ENCODE measurements at places on chromosomes 7 and 10.

DNA sequence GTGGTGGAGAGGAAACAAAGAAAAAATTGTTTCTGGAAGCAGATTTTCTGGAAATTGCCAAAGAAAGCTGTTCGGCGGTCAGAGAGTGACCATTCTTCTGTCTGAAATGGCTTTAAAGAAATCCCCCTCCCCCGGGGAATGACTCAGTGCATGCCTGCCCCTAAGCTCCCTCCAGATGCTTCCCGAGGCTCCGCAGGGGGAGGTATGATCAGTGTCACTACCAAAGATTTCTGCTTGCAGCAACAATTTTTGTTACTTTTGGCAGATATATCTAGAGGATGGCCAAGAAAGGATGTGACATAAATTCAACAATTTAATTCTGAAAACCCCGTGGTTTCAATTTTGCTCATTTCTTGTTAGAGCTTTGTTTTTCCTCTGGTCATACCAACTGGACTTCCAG, 163.9 kb downstream of the JCAD start:
- peak; percentile 99 for DNase-seq

DNA sequence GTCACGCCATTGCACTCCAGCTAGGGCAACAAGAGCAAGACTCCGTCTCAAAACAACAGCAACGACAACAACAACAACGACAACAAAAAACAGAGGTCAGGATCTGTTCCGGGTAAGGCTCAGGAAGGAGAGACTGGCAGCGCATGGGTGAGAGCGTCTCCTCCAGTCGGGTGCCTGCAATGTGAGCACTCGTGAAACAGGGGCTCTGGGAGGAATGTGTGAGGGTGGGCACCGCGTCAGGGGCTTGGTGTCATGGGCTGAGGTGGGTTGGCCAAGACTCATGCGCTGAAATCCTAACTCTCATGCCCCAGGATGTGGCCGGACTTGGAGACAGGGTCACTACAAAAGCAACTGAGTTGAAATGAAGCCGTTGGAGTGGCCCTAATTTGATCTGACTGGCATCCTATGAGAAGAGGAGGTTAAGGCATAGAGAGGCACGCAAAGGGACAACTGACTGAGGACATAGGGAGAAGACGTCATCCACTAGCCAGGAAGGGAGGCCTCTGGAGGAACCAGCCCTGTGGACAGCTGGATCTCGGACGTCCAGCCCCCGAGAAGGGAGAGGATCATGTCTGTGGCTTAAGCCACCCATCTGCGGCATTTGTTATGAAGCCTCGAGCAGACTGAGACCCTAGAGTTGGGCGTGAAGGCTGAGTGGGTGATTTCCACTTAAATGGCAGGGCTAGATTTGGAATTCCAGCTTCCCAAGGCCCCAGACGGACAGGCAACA, 241.5 kb upstream of the PITRM1 start:
- no peak for DNase-seq

DNA sequence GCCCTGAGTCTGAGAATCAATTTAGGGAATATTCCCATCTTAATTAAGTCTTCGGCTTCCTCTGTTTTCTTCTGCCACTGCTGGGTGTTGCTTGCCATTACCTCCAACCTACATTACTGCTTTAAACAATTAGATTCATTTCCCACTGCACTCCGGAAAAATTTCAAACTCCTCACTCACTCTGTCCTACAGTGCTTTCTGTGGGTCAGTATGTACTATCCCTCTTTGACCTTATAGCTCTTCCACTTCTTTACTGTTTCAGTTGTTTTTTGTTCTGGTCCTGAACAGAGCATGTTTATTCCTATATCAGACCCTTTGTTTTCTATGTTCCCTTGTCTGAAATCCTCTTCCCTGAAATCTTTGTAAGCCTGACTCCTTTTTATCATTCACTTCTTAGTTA, 160.6 kb downstream of the MAGI2 start:
- DNase-seq: no peak

GRCh38 chr10:12473491-12473890, 124.1 kb downstream of the CAMK1D start:
- no peak for DNase-seq

- DNase-seq: no peak
These were observed 23.2 kb downstream of the ELN start for GRCh38 chr7:74051193-74051592.

GRCh38 chr7:26583094-26583648, 281.2 kb downstream of the SKAP2 start:
- no peak for DNase-seq

DNA sequence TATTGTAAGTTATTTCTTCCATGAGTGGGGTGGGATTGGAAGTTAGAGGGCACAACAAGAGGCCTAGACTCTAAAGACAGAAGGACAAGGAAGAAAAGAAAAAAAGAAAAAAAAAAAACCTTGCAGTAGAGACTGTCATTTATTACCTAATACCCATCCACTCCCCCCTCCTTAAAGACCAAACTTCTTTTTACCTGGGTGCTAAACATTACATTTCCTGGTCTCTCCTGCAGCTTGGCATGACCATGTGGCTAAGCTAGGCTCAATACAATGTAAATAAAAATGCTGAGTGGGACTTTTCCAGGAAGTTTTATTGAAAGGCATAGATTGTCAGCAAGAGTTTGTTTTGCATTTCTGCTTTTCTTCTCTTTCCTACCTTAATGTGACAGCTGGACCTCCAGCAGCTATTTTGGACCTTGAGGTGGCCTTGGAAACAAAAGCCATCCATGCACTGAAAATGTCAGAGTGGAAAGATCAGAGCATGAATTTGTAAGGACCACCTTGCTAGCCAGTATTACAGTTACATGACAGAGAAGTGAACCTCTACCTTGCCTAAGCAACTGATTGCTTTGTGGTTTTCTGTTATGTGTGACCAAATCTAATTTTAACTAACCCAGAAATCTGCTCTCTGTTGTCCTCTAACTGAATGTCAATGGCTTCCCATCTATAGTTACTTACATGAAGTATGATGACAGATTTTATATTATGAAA, 81.3 kb upstream of the SFMBT2 start:
- DNase-seq: no peak

GRCh38 chr7:123864966-123865365, 20.0 kb downstream of the HYAL4 start:
- DNase-seq: no peak

GRCh38 chr7:37141742-37142141, 306.9 kb downstream of the ELMO1 start:
- DNase-seq: no peak

- no peak for DNase-seq
These were observed 26.4 kb downstream of the HIF1AN start for GRCh38 chr10:100562008-100562672.

GRCh38 chr10:106793617-106794016, 370.9 kb downstream of the SORCS1 start:
- DNase-seq: no peak

- peak; percentile 48 for DNase-seq
These were observed 17.0 kb downstream of the BCAP29 start for GRCh38 chr7:107596881-107597581.

GRCh38 chr10:27413831-27414348, 90.2 kb upstream of the RAB18 start:
- no peak for DNase-seq

- no peak for DNase-seq
These were observed 5.5 kb upstream of the NAMPT start for GRCh38 chr7:106290319-106290718.

DNA sequence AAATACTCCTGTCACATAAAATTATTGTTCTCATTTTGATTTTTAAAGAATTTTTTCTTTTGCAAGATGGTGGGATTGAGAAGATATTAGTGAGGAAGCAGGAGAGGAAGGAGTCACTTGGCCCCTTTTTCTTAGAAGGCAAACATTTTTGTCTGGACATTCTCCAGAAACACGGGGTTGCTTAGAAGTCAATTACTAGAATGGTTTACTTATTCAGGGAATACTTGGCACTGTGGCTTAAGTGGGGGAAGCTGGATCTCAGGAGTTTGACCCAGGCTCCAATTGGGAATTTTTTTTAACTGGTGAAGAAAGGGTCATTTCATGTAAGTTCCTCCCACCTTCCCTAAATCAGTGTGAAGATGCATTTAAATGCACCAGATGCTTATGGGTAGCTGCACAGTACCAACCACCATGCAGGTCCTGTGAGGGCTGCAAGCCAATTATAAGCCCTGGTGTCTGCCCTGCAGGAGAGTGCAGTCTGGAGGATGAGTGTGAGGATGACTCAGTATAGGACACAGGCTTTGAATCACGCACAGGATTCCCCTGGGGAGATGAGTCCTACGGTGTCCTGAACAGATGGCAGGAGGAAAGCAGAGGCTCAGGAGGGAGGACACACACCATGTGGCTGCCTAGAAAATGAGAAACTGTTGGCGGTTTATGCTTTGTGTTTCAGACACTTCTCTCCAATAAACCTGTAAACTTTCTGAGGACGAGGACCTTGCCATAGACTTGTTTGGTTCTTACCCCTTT, 299.1 kb downstream of the PLXNA4 start:
- no peak for DNase-seq

DNA sequence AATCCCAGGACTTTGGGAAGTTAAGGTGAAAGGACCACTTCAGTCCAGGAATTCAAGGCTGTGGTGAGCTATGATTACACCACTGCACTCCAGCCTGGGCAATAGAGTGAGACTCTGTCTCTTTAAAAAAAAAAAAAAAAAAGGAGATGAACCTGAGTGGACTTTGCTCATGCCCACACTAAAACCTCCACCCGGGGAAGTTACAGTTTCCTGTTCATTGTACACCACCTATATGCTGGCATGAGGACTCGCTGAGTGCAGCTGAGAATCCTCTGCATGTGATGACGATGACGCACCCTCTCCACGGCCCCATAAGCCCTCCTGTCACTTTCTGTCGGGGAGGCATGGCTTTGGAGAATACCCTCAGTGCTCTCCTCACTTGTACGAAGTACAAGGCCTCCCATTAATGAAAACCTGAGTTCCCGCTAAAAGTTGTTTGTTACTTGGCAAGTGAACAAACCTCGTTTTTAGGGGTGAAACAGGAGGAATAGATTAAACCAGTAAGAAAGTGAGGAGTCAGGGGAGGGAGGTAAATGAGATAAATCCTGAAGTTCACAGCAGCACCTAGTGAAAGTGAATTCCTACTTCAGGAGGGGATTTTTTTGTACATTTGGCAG, 15.9 kb downstream of the TMEM176B start:
- DNase-seq: no peak

- no peak for DNase-seq
These were observed 62.4 kb downstream of the MKX start for GRCh38 chr10:27683226-27683625.

- DNase-seq: no peak
These were observed 67.9 kb downstream of the CACNA2D1 start for GRCh38 chr7:82375713-82376112.

GRCh38 chr10:86599729-86600128, 54.6 kb upstream of the OPN4 start:
- DNase-seq: no peak

DNA sequence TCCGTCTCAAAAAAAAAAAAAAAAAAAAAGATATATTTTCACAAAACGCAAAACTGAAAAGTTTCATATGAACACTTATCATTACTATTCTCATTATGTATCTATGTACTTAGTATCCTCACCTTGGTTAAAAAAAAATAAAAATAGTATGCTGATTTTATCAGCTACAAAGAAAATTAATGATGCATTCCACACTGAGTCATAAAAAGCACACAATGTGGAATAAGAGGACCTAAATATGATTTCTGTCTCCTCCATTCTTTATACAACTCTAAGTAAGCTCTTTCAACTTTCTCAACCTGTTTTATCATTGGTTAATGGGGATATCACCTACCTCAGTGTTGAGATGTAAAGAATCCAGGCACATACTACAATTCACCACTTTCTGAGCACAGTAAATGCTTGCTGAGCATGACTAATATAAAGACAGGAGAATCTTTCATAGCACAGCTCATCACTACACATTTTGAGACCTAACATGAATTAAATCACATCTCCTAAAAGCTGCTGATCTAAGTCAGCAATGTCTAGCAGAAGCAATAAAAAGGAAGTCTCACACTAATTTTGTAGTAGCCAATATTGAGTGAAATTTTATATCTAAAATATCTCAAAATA, 2.7 kb downstream of the SNX13 start:
- DNase-seq: no peak

GRCh38 chr10:24777196-24777595, 53.5 kb upstream of the ARHGAP21 start:
- DNase-seq: no peak

DNA sequence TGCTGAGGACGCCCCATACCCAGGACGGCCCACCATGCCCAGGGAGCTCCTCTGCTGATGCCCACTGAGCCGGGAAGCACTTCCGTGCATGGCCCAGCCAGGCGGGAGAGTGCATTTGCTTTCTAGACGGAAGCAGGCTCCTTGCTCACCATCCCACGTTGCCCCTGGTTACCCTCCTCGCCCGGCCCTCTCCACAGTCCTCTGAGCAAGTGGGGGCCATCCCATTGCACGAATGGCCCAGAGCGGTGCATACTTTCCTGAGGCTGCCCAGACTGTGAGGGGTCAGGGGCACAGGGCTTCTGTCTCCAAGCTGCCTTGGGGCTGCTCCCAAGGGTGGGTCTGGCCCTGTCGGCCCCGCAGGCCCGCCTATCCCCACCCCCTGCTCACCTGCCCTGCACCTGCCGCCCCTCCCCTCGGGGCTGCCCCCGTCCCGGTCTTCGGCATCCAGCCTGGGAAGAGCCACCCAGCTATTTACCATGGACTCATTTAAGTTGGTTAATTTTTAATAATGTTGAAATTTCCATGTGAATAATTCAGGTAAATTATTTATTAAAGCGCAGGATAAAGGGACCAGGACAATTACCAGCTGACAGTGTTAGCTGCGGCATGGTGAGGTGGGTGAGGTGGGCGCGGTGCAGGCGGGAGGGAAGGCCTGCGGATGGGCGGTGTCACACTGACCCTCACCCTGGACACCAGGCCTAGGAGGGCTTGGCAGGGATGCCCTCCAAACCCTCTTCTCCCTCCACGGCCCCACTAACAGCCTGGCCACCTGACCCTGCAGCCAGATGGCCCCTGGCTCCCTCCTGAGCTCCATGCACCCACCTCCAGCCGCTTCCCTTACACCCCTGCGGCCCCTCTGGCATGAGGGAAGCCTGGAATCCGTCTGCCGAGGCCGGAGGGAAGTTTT, 104.4 kb downstream of the MICALL2 start:
- no peak for DNase-seq

DNA sequence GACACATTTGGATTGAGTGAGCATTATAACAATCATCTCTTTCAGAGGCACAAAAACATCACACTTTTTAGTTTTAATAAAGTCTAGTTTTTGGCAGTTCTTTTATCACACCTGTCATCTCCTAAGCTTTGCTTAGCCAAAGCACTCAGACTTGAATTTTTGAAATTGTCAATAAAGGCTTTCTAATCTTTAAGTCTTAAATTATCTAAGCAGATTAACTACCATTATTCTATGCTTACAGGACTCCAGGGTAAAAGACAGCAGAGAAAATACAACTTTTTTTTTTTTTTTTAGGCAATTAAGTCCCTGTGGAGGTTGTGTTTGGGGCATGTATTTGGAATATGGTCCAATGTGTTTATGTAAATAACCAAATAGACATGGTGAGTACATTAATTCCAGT, 17.6 kb upstream of the DLX6 start:
- DNase-seq: no peak

DNA sequence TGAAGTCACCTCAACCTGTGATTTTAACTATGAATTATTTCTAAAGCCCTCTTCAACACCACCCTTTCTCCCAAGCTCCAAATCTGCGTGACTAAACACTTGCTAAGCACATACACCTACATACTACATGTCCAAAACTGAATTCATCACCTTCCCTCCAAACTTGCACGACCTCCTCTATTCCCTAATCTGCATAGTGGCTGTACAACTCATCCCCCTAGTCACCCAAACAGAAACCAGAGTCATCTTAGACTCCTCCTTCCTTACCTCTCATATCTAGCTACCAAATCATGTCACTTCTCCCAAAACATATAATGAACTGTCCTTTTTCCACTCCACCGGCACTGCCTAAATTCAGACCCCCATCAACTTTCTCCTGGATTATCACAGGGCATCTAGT, 16.2 kb downstream of the ARHGAP21 start:
- DNase-seq: no peak
